Activated CD4-positive, alpha-beta T cell treated with anti-CD3 and anti-CD28 coated beads for 36 hours (primary cell): ENCODE measurements at places on chromosomes 12 and 14. TPM values are rescaled to one million over a fixed set of nuclear protein-coding genes. Genes with fewer than 3 reads are reported as not detected.

The SLC4A8 gene
- 1.7 TPM for total RNA-seq

The DDX23 gene
- total RNA-seq, result 115 TPM

The ACSM4 gene
- total RNA-seq, result not detected

The ACTR10 gene
- 31.2 TPM for total RNA-seq

The GPRC5D gene
- total RNA-seq, result not detected

The HIGD1C gene
- not detected for total RNA-seq

The VWF gene
- not detected for total RNA-seq

DNA sequence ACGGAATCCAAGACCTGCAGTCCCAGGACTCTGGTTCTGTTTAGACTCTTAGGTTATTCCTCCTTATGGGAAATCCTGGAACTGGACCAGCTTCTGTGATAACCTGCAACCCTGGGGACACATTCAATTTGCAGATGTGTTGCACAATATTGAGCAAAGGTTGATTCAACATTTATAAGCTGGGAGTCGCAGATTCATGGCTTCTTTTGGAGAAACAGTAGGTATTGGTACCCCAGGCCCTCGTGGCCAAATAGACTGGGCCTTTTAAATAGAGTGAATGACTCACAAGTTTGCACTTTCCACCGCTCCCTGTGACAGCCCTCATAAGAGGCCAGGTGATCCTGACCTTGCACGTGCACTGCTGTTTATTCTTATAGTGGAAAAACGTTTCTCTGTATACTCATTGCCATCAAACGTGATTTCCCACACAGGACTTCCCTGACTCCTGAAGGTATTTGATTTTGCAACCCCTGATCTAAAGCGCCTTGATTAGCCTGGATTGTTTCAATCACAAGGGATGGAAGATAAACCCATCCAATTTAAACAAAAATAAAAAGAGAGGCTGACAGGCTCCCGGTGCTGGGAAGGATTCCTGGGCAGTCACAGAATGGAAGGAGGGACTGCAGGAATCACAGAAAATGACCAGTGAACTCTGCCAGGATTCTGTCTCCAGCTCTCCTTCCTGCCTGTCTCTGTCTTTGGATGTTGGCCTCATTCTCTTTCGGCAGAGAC is 98.0 kb downstream of the VCPKMT start:
- no peak overlapping the region for H3K4me3 ChIP-seq
- peaks cover 55% of the 10 kb centered on the region for H3K4me1 ChIP-seq
- H3K27me3 ChIP-seq, result no peaks in the 10 kb centered on the region
- no peak overlapping the region for H3K27ac ChIP-seq
- no peak for DNase-seq

DNA sequence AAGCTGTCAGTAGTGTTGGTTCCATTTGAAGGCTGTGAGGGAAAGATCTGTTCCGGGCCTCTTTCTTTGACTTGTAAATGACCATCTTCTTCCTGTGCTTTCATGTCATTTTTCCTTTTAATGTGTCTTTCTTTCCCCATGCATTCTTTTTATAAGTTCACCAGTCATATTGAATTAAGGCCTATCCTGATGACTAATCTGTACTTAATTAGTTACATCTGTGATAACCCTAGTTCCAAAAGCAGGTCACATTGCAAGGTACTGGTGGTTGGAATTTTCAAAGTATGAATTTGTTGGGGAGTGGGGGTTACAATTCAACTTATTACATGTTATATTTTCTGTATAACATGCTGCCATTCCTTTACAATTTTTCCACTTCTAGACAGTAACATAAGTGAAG is 1642.1 kb upstream of the FLRT2 start:
- H3K36me3 ChIP-seq, result no peaks in the 10 kb centered on the region
- H3K27me3 ChIP-seq, result no peaks in the 10 kb centered on the region
- DNase-seq, result no peak
- H3K4me3 ChIP-seq, result no peak overlapping the region
- no peak overlapping the region for H3K27ac ChIP-seq

DNA sequence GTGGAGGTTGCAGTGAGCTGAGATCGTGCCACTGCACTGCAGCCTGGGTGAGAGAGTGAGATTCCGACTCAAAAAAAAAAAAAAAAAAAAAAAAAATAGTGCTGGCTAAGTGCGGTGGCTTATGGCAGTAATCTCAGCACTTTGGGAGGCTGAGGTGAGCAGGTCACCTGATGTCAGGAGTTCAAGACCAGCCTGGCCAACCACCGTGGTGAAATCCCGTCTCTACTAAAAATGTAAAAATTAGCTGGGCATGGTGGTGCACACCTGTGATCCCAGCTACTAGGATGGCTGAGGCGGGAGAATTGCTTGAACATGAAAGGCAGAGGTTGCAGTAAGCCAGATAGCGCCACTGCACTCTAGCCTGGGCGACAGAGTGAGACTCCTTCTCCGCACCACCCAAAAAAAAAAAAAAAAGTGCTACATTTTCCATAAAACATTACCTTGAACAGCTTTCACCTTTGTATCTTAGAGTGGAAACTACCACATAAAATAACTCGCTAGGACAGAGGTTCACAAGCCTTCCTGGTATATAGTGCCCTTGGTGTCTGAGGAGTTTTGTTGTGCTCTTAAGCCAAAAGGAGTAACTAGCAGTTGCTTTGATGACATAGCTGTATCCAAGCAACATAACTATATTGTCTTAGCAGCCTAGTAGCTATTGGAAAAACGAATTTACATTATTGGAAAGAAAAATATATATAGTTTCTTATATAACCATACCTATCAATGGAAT is 11.1 kb downstream of the PTGES3 start:
- H3K36me3 ChIP-seq, result peaks cover 60% of the 10 kb centered on the region
- H3K27me3 ChIP-seq, result no peaks in the 10 kb centered on the region
- no peak overlapping the region for H3K4me3 ChIP-seq
- peaks cover 73% of the 10 kb centered on the region for H3K4me1 ChIP-seq
- DNase-seq, result no peak

DNA sequence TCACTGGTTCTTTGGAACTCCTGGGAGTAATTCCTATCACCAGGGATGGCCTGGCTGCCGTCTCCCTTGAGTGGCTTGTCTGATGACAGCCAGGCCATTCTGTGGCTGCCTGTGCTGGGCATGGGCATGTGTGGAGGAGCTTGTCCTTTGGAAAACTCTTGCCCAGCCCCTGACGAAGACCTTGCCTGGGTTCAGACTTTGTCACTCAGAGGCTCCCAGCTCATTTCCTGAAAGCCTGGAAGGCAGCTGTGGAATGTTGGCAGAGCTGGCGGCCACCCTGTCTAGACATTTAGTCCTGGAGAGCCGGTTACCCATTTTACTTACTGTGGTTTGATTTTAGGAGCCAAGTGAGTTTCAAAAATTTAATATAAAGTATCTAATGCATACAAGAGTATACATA is 34.0 kb downstream of the TUNAR start:
- H3K4me1 ChIP-seq, result no peaks in the 10 kb centered on the region
- H3K27ac ChIP-seq, result no peak overlapping the region
- DNase-seq, result no peak
- H3K27me3 ChIP-seq, result peaks cover 13% of the 10 kb centered on the region

GRCh38 chr14:85038526-85039352 is 491.2 kb upstream of the FLRT2 start:
- H3K27me3 ChIP-seq, result no peaks in the 10 kb centered on the region
- no peaks in the 10 kb centered on the region for H3K4me1 ChIP-seq
- H3K27ac ChIP-seq, result no peak overlapping the region

GRCh38 chr12:86213012-86213411 is 43.2 kb downstream of the MGAT4C start:
- H3K4me3 ChIP-seq, result no peak overlapping the region
- no peaks in the 10 kb centered on the region for H3K4me1 ChIP-seq
- DNase-seq, result no peak
- no peaks in the 10 kb centered on the region for H3K27me3 ChIP-seq

- H3K4me1 ChIP-seq, result peaks cover 29% of the 10 kb centered on the region
- peaks cover 70% of the 10 kb centered on the region for H3K27me3 ChIP-seq
- H3K27ac ChIP-seq, result no peak overlapping the region
- no peaks in the 10 kb centered on the region for H3K36me3 ChIP-seq
These were observed 2.0 kb downstream of the BHLHE41 start for GRCh38 chr12:26122681-26123481.

- peaks cover 2% of the 10 kb centered on the region for H3K36me3 ChIP-seq
- no peaks in the 10 kb centered on the region for H3K27me3 ChIP-seq
- peak overlapping the region; percentile 78 for H3K27ac ChIP-seq
- DNase-seq, result no peak
- H3K4me1 ChIP-seq, result peaks cover 86% of the 10 kb centered on the region
These were observed 5.8 kb downstream of the CTDSP2 start for GRCh38 chr12:57840726-57841125.

GRCh38 chr14:100317912-100318808 is 5.0 kb upstream of the SLC25A47 start:
- H3K4me3 ChIP-seq, result peak overlapping the region; percentile 50
- peak; percentile 85 for DNase-seq
- no peaks in the 10 kb centered on the region for H3K36me3 ChIP-seq
- peaks cover 7% of the 10 kb centered on the region for H3K4me1 ChIP-seq
- H3K27me3 ChIP-seq, result no peaks in the 10 kb centered on the region

DNA sequence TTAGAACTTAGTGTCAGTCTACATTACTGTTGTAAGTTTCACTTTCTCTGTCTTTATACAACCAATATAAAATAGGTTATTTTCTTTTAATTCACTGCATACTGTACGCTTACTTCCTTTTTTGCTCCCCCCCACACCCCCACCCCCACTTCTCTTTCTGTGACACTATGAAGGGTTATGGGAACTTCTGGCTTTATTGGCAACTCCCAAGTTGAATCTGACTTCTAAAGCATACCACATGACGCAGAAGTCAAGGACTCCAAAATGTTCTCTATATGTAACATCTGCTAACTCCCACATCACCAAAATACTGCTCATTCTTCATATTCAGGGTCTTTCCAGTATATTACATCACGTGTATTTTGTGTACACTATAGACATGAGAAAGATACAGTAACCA is 81.2 kb upstream of the ATXN7L3B start:
- no peaks in the 10 kb centered on the region for H3K4me1 ChIP-seq
- H3K4me3 ChIP-seq, result no peak overlapping the region
- no peak for DNase-seq
- H3K36me3 ChIP-seq, result no peaks in the 10 kb centered on the region
- H3K27ac ChIP-seq, result no peak overlapping the region

- H3K36me3 ChIP-seq, result peaks cover 21% of the 10 kb centered on the region
- no peak for DNase-seq
- no peak overlapping the region for H3K27ac ChIP-seq
- H3K4me3 ChIP-seq, result no peak overlapping the region
- H3K4me1 ChIP-seq, result peaks cover 7% of the 10 kb centered on the region
These were observed 78.8 kb downstream of the OSBPL8 start for GRCh38 chr12:76480796-76481195.

DNA sequence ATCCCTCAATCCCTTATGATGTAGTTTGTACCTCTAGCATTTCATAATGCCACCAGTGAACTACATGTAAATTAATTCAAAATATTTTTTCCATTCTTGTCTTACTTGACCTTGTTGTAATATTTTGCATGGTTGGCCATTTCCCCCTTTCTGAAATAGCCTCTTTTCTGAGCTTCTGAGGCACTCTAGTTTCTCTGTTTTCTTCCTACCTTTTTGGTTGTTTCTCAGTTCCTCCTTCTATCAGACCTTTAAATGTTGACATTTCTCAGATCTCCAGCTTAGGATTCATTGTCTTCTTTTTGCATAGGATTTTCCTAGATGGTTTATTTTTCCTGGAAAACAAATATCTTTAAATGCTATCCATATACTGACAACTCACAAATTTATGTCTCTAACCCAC is 9.8 kb upstream of the RMST start:
- H3K27me3 ChIP-seq, result peaks cover 4% of the 10 kb centered on the region
- no peak for DNase-seq
- no peak overlapping the region for H3K27ac ChIP-seq

- no peaks in the 10 kb centered on the region for H3K36me3 ChIP-seq
- no peak overlapping the region for H3K27ac ChIP-seq
- peaks cover 4% of the 10 kb centered on the region for H3K4me1 ChIP-seq
- DNase-seq, result peak; percentile 95
These were observed 12.0 kb upstream of the TRPV4 start for GRCh38 chr12:109844983-109845823.

DNA sequence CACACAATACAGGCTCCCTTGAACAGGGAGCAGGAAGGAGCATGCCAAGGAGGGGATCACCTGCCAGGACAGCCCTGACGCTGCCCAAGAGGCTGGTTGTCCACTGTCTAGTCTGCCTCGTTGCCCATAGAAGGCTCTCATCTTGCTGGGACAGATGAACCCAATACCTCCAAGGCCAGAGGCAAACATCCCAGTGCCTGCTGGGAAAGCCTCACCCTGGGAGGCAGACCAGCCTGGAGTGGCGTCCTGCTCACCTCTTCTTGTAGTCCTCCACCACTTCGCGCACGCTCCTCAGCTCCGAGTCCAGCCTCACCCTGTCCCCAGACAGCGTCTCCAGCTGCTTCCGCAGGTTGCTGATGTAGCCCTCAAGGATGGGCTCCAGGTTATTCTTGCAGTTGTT is 2.4 kb downstream of the KRT73 start:
- H3K27me3 ChIP-seq, result no peaks in the 10 kb centered on the region
- H3K4me1 ChIP-seq, result peaks cover 84% of the 10 kb centered on the region
- no peak overlapping the region for H3K4me3 ChIP-seq
- peak overlapping the region; percentile 90 for H3K27ac ChIP-seq
- no peaks in the 10 kb centered on the region for H3K36me3 ChIP-seq

- no peaks in the 10 kb centered on the region for H3K4me1 ChIP-seq
- no peaks in the 10 kb centered on the region for H3K36me3 ChIP-seq
- H3K27ac ChIP-seq, result no peak overlapping the region
- H3K4me3 ChIP-seq, result no peak overlapping the region
- peaks cover 38% of the 10 kb centered on the region for H3K27me3 ChIP-seq
These were observed 91.0 kb downstream of the SLC8A3 start for GRCh38 chr14:70097576-70098249.

- no peak overlapping the region for H3K4me3 ChIP-seq
- no peak for DNase-seq
- no peaks in the 10 kb centered on the region for H3K4me1 ChIP-seq
- peaks cover 28% of the 10 kb centered on the region for H3K27me3 ChIP-seq
- no peak overlapping the region for H3K27ac ChIP-seq
- no peaks in the 10 kb centered on the region for H3K36me3 ChIP-seq
These were observed 15.5 kb upstream of the TSPAN9 start for GRCh38 chr12:3061501-3062215.

DNA sequence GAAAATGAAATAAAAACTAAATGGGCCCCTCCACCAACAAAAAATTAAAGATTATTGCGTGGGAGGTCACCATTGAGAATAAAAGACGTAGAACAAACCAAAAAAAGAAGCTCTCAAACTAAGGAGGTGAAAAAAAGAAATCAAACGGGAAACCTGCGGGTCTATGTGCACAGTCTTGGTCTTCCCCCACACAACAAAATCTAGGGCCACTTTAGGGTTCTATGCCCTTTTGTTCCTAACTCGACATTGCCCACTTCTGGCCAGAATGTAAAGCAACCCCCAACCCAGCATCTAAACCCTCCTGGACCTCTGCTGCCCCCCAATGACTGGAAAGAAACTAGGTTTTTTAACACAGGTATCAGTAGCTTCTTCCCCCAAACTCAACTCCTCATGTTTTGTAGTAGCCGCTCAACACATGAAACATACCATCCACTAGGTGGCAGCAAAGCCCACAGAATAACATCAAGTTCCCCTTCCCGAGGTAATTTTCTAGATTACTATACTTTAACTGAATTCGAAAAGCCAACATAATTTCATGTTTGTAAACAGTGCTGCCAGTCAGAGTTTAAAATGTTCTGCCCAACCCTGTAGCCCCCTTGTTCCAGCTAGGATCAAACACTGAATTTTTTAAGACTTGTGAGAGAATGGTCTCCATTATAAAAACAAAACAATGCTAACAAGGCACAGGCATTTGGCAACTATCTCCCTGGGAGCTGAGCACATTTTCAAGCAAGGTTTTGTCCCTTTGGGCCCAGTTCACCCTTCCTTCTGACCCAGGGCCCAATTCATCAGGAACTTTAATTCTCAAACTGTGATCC is 18.7 kb downstream of the DAD1 start:
- H3K27ac ChIP-seq, result peak overlapping the region; percentile 100
- peaks cover 77% of the 10 kb centered on the region for H3K36me3 ChIP-seq
- H3K4me1 ChIP-seq, result peaks cover 79% of the 10 kb centered on the region
- H3K4me3 ChIP-seq, result peak overlapping the region; percentile 90
- H3K27me3 ChIP-seq, result no peaks in the 10 kb centered on the region
